Peyer's patch (tissue), 4 donors: ENCODE measurements at places on chromosomes 4 and X. TPM values are rescaled to one million over a fixed set of nuclear protein-coding genes. Genes with fewer than 3 reads are reported as not detected.

DNA sequence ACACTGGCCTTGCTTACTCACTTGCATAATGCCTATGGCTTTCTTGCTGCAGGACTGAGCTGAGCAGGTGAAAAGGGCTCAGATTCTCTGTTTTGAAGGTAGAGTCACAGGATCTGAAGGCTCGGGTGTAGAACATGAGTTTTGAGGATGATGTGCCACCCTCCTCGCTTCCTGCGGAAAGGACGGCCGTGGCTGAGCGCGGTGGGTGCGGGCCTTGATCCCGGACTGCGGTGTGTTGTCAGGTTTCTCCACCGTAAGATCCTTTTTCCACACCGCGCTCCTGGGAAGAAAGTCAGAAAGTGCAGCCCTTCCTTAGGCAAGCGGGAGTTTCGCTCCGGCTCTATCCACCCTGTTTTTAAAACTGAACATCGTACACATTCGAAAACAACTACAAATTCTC lies 36.2 kb downstream of the ZFP42 start:
- no peak for DNase-seq

DNA sequence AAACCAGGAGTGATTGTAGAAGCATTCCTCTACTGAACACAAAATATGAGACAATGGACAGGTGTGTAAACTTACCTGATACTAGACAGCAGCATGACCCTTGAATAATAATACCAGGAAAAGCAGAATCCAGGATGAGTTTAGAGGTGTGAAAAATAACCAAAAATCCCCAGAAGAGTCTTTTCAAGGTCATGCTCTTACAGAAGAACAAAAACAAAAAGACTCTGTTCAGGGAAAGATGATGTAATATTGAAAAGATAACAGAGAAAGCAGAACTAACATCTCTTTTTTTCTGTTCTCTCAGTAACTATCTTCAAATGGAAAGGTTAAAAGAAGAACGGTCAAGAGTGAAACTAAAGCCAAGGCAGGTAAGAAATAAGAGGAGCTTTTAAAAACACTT lies 14.0 kb upstream of the ARHGAP10 start:
- DNase-seq = no peak

DNA sequence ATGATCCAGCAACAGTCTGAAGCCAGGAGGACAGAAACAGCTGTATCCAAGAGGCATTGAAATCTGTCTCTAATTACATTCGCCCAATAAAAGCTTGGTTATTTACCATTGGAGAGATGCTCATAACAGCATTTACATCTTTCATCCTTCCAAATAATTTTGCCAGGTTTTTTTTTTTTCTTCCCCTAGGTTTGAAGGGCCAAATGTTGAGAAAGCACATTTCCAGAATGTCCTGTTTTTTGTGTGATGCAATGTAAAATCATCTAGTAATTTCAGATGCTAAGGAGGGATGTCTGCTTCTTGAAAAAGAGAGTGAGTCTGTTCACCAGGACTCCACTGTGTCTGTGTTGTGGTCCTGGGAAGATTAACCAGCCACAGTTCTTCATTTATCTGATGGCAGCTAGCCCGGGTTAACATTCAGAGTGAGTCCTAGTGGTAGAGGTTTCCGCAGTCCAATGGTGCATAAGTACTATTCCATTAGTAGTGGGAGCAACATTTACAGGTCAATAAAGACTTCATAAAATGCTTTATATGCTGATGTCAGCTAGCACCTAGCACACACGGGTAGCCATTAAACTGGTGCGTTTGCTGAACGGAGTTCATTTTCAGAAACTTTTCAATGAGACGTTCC lies 406.8 kb downstream of the STIM2 start:
- no peak for DNase-seq

DNA sequence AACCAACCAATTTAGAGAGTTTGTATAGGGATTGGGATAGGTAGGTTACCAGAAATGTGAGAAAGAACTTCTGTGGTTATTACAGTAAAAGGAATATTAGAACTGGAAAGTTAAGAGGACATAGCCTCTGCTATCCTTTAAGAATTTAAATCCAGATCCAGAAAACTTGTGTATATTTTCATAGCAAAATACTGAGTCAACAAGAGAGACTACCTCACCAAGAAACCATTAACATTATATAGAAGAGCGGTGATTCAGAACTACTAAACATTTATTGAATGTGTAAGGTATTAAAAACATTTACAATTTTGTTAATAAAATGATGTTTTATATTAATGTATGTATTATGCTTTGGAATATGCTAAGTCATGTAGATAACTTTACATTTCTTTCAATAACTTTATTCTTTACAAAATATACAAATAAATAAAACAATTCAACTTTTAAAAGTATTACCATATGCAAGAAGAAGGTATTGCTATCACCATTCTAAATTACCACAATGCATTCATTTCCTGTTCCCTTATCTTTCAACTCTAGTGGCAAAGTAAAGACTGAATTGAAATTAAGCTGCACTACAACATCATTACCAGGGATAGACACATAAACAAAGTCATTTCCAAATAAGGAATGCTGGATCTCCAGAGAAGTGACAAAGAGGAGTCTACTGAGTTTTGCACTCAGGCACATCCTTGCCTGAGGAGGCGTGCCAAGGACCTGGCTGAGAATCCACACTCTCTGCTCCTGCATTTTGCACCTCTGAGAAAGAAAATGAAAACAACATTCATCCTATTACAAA lies 6.1 kb upstream of the BDH2 start:
- DNase-seq = no peak

- no peak for DNase-seq
These were observed 21.3 kb downstream of the TXLNG start for GRCh38 chrX:16807548-16807947.

GRCh38 chr4:91288702-91289311 lies 1015.0 kb upstream of the GRID2 start:
- no peak for DNase-seq

Gene CXXC4
- 5.0 TPM for total RNA-seq

Gene YY2
- 0.35 TPM for total RNA-seq
